ENCODE measurements at places on chromosomes 11 and 22.

GRCh38 chr11:116885951-116886655 is 48.7 kb upstream of the APOA1 start:
- DNase-seq: no peak

DNA sequence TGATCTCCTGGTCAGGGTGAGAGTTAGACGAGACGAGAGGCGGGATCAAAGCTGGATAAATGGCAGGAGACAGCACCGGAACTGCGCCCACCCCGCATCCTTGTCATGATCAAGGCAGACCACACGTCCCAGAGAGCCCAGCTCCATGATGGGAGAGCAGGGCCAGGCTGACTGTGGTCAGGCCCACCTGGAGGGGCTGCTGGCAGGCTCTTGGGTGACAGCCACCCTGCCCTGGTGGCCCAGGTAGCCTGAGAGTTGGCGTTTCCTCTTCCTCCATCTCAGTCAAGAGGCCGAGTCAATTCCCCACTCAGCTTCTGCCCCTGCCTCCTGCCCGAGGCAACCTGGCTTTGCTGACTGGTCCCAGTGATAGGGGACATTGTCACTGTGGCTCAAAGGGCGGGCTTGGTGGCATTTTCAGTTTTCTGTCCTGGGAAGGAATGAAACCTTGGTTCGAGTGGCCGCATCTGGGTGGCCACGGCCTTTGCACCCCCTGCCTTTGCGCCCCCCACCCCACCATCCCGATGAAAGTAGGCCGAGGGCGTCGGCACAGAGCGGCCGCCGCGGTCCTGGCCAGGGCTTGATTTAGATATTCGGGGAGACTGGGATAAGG is 60.8 kb upstream of the PPARA start:
- DNase-seq: no peak

DNA sequence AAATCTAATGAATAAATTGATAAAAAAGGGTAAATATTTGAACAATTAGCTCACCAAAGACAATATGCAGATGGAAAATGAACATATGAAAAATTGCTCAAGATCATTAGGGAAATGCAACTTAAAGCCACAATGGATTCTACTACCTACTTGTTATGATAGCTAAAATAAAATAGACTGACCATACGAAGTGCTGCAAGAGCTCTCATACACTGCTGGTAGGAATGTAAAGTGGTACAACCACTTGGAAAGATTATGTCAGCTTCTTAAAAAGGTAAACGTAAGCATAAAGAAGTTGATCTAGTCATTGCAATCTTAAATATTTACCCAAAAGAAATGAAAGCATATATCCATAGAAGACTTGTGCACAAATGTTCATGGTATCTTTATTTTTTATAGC is 504.2 kb upstream of the ARHGAP42 start:
- no peak for DNase-seq

DNA sequence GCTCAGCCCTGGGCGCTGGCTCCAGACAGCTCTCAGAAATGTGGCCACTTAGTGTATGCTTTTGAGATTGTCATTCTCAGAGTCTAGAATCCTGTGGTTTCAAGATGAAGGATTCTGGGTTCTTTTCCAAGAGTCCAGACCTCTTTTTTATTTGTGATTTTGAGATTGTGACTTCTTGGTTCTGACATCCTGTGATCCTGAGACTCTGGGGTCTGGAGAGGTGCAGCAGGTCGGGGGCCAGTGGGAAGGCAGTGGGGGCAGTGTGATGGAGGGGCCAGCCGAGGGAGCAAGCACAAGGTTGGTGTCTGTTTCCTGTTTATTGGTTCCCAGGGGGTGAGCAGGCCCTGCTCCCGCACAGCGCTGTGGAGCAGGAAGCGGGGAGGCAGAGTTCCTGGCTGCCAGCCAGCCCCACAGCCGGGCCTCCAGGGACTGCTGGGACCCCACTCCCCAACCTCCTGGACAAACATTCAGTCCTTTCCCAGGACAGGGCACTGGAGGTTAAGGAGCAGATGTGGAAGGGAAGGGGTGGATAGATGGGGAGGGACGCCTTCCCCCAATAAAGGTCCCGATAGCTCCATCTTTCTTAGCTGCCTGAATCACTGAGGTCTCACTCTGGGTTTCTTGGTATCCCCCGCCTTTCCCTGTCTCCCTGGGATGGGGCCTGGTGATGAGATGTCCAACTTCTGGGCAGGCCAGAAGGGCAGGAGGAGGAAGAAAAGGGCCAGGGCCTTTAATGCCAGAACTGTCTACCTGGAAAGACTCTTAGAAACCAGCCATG is 13.7 kb downstream of the ARHGEF17 start:
- no peak for DNase-seq

DNA sequence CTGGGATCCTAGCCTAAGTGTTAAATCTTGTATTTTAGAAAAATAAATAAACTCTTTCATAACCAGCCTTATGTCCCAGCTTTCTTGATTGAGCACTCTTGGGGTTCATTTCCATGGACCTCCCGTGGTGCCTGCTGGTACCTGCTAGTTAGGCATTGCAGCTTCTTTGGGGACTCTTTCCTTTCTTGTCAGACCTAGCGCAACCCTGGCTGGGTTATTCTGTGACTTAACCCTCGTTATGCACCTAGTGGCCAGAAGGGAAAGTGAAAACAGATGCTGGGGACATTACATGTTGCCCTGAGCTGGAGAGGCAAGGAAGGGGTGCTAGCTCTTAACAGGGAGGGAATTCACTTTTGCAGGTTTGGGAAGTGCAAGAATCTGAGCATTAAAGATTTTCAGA is 46.8 kb downstream of the APIP start:
- no peak for DNase-seq

DNA sequence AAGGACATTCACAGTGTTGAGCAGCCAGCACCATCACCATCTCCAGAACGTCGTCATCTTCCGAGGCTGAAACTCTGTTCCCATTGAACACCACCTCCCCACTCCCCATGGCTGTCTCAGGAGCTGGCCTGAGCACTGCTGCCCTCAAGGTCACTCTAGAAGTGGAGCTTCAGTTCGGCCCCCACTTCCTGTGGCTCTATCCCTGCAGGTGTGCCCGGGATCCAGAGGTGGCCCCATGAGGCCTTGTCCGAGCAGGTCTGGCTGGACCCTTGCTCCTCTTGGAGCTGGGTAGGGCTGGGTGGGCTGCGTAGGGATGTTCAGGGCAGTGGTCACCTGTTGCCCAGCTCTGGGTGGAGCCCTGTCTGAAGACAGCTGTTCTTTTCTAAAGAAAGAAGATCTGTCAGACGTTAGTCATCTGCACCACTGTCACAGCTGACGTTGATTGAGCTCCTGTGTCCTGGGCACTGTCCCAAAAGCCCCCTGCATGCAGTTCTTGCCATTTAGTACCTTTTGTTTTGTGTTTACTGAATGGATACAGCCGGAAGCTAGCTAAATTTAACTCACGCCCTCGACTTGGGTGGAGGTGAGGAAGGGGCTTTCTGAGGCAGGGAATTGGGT is 75.5 kb upstream of the CLDN5 start:
- no peak for DNase-seq
